H9 (cell line): ENCODE measurements at places on chromosomes 5 and 9. TPM values are rescaled to one million over a fixed set of nuclear protein-coding genes. Genes with fewer than 3 reads are reported as not detected.

DNA sequence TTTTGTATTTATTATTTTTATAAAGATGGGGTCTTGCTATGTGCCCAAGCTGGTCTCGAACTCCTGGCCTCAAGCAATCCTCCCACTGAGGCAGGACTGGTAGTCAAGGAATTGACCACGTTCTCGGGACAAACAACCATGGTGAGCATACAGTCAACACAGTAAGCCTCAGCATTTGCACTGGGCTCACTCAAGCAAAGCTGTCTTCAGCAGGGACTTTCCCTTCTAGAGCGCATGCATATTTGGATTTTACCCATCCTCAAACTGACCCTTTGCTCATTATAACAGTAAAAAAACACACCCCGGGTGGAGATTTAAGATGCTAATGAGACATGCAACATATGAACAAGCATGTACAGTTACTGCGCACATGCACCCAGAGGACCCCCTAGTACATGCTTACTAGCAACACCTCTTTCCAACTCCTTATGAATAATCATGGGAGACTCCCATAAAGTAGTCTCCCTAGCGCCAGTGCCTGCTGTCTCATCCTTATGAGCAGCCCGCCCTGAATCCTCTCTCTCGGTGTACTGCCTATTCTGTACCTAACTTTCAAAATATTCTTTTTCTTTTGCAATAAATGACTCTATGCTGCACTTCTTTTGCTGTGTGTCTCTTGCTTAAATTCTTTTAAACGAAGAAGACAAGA is 41.5 kb downstream of the C5orf22 start:
- no peak for DNase-seq

- DNase-seq, result no peak
Observed at GRCh38 chr9:136588663-136589464, 43.0 kb upstream of the NOTCH1 start.

- DNase-seq, result no peak
Observed at GRCh38 chr9:120423812-120424211, 156.2 kb downstream of the CDK5RAP2 start.

GRCh38 chr9:130193531-130194377 is 21.6 kb downstream of the NCS1 start:
- DNase-seq, result no peak

DNA sequence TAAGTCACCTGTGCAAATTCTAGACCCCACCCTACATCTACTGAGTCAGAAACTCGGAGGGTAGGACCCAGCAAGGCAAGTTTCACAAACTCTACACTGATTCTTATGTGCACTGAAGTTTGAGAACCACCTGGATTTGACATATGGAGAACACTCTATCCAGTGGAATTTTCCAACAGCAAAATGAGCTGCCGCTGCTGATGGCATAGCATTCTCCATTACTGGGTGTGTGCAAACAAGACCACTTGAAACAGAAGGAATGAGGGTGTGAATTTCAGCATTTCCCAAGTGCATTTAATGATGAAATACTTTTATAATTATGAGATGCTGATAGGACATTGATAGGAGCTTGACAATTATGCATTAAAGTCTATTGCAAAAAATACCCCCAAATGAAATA is 229.1 kb upstream of the IL12B start:
- DNase-seq, result no peak

The HAND1 gene
- not detected in 2 replicates for total RNA-seq

The TICAM2 gene
- total RNA-seq, result 0.24 and 0.33 TPM in 2 replicates

The WDR38 gene
- not detected in 2 replicates for total RNA-seq

The SLC34A1 gene
- total RNA-seq, result not detected in 2 replicates

The AOPEP gene
- total RNA-seq, result 15.0 and 15.2 TPM in 2 replicates
